Stimulated activated CD4-positive, alpha-beta T cell treated with anti-CD3 and anti-CD28 coated beads, Interleukin-15, amount 100 ng/mL, for 1 hour (primary cell): ENCODE measurements at places on chromosomes 11 and 22.

DNA sequence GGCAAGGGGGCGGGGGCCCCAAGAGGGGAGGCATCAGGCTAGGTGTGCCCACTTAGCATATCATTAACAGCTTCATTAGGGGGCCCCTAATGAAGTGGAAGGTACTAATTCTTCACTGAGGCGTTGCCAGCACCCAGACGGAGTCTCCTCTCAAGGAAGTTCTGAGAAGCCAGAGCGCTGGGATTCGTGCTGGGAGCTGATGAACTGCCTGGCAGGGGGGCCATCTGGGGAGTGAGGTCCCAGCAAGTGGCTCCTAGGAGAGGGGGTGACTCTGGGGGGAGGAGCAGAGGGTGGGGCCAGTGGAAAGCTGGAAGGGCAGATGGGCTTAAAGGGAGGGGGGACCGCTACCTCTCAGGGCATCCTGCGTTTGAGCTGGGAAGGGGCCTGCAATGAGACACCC, 29.8 kb downstream of the DAGLA start:
- DNase-seq = no peak

DNA sequence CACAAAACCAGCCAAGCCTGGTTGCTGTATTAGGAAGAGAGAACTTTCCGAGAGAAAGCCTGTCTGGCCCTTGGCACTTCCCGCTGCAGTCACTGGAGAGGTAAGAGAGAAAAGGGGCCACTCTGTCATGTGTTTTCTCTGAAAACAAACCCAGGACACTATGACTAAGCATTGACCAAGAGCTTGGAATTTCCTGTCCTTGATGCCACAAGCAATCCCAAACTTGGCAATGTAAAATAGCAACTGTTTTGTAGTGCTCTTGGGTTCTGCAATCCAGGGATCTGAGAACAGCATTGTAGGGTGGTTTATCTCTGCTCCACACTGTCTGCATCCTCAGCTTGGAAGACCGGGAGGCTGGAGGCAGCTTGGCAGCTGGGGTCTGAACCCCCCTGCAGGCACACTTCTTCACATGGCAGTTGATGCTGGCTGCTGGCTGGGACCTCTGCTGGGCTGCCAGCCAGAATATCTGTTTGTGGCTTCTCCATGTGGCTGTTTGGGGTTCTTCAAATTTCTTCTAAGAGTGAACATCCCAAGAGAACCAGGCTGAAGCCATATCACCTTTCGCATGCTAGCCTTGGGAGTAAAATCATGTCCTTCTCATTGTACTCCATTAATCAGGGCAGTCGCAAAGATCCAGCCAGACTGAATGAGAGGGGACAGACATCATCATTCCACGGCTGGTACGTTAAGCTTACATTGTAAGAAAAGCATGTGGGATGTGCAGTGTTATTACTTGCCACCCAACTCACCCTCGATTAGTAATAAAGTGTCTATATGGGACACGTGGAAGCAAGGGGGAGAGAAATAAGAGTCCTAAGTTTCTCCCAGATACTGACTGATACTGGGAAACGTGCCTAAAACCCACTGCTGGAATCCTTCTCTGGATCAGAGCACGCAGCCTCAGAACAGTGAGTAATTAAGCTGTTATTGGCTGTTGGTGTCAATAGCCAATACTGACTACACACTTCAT, 537.4 kb upstream of the B3GAT1 start:
- DNase-seq = no peak

- no peak for DNase-seq
Measured at GRCh38 chr22:19877626-19878339, 23.1 kb upstream of the GNB1L start.

DNA sequence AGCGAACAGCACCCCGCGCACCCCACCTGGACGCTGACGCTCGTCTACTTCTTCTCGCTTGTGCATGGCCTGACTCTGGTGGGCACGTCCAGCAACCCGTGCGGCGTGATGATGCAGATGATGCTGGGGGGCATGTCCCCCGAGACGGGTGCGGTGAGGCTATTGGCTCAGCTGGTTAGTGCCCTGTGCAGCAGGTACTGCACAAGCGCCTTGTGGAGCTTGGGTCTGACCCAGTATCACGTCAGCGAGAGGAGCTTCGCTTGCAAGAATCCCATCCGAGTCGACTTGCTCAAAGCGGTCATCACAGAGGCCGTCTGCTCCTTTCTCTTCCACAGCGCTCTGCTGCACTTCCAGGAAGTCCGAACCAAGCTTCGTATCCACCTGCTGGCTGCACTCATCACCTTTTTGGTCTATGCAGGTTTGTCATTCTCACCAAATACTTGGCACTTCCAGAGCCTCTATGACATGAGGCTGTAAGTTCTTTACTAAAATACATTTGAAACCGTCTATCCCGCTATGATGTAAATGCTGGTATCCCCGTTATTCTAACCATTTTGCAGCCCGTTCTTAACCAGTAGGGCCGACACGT, 535 bp downstream of the AQP11 start:
- DNase-seq = no peak

GRCh38 chr11:103803062-103803461, 233.4 kb upstream of the DDI1 start:
- DNase-seq = no peak

DNA sequence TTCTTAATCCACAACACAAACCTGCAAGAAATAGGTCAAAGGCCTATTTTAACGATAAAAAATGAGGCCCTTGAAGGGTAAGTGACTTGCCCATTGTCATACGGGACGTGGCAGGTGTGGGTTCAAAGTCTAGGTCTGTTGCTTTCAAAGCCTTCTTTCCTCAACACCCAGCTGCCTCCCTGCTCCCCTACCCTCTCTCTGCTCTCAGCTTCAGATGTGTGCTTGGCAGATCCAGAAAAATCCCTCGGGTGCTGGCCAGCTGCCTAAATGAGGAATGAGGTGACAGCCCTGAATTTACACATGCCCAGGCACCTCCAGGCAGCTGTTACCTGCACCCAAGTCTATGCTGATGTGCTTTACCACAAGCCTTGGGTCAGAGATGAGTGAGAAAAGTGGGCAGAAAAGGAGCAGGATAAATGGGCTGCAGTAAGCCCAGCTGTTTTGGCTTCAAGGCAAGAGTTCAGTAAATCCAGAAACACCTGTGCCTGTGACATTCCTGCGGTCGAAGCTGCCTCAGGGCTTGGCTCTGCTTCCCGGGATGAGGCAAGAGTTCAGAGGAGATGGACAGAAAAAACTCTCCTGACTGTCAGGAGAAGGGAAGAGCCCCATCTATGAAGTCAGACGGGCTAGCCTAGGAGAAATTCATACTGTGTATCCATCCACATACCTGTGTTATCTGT, 49.9 kb upstream of the LDLRAD3 start:
- no peak for DNase-seq
